NCI-H460 (cell line): ENCODE measurements at places on chromosomes 7 and 10. TPM values are rescaled to one million over a fixed set of nuclear protein-coding genes. Genes with fewer than 3 reads are reported as not detected.

Gene CYP2C18
- total RNA-seq, result not detected in 2 replicates

Gene TMEM270
- total RNA-seq, result 0.55 TPM in 1 of 2 replicates, not detected in the other

Gene COL13A1
- total RNA-seq, result 0.15 and 0.20 TPM in 2 replicates

Gene RBP3
- not detected in 2 replicates for total RNA-seq

Gene RTKN2
- total RNA-seq, result 2.8 and 4.0 TPM in 2 replicates

Gene ASB10
- total RNA-seq, result not detected in 2 replicates

Gene ATP5MK
- 409 and 479 TPM in 2 replicates for total RNA-seq

Gene GARIN1A
- total RNA-seq, result 0.03 and 0.17 TPM in 2 replicates

Gene GATA3
- 0.12 and 0.23 TPM in 2 replicates for total RNA-seq

Gene GPER1
- total RNA-seq, result 1.9 and 2.3 TPM in 2 replicates

Gene SPDYE11
- 0.54 and 0.55 TPM in 2 replicates for total RNA-seq
